ENCODE measurements at places on chromosomes 5 and 9.

GRCh38 chr5:151141535-151141934, 16.0 kb downstream of the ANXA6 start:
- no peak for DNase-seq

- DNase-seq = peak; percentile 1
Measured at GRCh38 chr5:148998174-148998797, 64.6 kb downstream of the SH3TC2 start.

DNA sequence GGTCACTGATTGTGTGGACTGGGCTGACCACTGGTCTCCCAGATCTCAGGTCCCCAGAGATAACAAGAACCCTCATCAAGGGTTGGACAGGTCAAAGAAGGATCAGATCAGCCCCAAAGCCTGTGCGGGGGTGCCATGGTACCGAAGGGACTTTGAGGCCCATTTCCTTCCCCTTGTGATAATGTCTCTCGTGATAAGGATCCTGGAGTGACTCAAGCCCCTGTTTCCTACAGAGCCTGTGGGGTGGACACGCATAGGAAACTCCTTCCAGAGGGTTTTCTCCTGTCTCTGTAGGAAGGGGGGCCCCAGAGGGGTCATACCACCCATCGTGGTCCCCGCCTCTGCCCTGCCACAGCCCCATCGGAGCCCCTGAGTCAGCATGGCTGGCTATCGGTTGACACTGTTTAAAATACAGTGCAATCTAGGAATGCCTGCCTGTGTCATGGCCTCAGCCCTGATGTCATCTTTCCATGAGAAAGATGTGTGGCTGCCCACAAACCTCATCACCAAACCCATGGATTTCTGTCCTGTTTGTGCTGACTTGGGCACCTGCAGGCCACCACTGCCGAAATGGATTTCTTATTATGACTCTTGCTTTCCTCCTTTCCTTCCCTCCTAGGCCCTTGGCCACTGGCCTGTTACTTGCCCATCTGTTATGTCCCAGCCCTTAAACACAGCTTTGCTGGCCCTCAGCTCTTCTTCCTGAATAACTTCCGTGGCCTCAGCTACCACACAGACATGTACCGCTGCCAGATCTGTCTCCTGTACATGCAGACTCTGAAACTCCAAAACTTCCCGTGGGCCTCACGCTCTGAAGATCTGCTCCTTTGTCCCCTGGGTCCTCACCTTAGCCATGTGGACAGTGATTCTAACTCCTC, 2.9 kb upstream of the CSF2 start:
- no peak for DNase-seq

GRCh38 chr9:16425562-16426231, 444.8 kb downstream of the BNC2 start:
- DNase-seq = no peak

GRCh38 chr9:127912882-127913281, 4.0 kb downstream of the ST6GALNAC4 start:
- DNase-seq = peak; percentile 32

DNA sequence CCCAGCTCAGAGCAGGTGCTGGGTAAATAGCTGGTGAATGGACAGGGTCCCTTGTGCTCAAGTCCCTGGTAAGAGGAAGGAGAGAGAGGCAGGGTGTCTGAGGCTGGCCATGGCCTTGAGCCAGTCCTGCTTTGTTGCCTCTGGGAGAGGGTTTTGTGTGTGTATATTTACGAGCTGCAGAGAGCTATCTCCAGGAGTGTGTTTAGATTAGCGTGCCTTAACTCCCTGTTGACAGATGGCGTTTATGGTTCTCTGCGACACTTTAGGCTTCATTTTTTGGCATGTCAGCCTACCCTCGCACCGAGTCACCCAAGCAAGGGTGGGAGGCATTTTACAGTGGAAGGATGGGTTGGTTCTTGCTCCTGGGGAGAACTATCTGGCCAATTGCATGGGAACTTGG, 22.2 kb downstream of the HMCN2 start:
- DNase-seq = peak; percentile 99

DNA sequence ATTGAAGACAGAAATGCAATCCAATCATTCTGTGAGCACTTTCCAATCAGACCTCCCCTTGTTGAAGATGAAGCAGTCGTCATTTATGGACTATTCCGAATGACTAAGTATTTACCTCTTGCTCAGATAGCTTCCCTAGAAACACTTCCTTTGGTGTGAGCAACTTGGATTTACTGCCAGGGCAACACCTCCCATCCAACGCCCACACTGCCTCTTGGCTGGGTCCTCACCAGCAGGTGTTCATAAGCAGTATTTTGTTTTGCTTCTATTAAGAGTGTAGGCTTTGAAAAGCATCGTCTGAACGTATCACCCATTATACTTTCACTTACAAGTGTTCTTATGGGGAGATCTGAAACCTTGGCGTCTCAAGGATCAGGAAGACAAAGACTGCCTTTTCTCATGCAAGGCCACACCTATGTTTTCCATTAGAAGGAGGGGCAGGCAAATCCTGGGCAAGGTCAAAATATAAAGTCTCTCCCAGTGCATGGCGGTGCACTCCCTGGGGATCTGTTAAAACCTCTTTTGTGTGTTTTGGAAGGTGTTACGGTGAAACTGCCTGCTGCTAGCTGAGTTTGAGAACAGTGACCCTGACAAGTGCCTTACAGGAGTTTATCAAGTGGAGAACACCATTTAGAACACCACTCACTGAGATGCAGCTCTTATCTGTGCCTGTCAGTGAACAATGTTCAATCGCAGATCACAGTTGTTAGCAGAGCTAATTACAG, 10.6 kb upstream of the MARCHF3 start:
- DNase-seq = peak; percentile 77

- DNase-seq = no peak
Measured at GRCh38 chr5:163535290-163535689, 29.9 kb downstream of the MAT2B start.

- no peak for DNase-seq
Measured at GRCh38 chr5:143462431-143462830, 58.9 kb upstream of the NR3C1 start.

Data from DMS79 (cell line).